ENCODE measurements at places on chromosomes 16 and 17.

DNA sequence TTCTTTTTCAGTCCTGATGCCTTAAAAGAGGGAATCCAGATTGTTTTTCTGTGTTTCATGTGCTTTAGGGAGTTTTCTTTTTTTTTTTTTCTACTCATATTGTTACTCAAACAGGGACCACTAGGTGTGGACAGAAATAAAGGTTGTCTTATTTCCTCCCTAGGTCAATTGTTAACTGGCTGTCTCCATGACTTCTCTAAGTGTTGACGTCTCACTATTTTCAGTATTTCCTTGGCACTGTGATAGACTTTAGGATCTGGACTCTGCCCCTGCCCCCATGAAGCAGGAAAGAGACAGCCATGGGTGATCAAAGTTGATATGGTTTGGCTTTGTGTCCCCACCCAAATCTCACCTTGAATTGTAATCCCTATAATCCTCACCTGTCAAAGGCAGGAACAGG, 73.7 kb downstream of the AKAP1 start:
- DNase-seq = no peak

DNA sequence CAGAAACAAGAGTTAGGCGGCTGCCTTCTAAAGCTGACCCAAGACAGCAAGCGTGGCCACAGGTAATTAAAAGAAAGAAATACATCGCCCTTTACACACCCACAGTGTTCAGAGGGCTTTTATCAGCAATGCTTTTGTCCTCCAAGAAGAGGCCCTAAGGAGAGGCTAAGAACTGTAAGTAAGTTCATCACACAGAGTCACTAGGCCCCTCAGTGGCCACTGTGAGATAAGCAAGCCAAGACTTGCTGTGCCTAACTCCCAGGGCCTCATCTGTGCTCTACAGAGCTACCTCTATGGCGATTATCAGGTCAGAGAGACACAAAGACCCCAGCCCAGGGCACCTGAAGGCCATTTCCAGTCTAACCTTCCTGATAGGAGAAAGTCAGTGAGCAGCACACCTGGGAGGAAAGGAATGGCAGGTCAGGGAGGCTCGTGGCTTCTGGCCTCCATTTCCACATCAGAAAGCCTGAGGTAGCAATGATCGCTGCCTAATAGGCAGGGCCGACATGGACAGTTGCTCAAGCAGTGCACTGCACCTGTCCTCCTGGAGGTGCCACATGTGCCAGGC, 545.2 kb upstream of the CDH11 start:
- no peak for DNase-seq

GRCh38 chr17:79778504-79779083, 646 bp downstream of the CBX2 start:
- DNase-seq = no peak

- DNase-seq = no peak
These were observed 984 bp downstream of the CENPV start for GRCh38 chr17:16352303-16352666.

DNA sequence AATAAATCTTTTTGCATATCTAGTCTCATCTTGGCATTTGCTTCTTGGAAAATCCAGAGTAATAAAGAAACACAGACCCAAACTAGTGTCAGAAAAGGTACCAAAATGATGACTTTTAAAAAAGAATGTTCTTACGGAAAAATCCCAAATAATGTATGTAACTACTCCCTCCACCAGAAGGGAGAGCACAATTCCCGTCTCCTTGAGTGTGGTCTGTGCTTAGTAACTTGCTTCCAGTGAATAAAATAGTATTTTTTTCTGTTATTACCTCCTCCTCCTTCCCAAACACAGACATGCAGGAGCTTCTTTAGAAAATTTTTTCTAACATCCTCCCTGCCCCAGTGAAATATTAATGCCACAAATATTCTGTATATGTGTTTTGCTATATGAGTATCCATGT, 358.1 kb downstream of the ZFHX3 start:
- DNase-seq = no peak

DNA sequence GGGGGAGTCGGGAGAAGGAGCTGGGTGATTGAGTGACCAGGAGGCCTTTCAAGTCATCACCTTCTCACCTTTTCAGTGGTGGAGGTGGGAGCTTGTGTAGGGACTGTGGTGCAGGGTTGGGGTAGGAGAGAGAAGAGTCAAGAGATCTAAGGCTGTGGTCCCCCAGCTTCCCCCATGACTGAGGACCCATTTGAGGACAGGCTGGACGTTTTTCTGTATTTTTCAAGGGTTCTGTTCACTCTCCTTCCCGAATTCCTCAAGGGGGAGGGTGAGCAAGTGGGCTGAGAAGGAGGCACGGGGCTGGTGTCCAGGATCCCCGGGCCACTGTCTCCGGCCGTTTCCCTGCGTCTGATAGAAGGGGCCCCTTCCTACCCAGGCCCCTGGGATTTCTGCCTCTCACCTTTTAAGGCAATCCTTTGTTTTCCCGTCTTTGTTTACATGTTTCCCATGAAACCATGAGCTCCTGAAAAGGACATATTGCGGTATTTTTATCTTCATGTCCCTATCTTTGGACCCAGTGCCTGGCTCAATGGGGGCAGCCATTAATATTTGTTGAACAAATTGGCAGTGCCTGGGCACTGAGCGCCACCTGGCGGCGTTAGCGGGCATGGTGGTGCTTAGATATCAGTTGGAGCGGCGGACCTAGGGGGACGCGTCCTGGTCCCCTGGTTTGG, 9.2 kb upstream of the CD300A start:
- DNase-seq = peak; percentile 61

- DNase-seq = no peak
These were observed 149.3 kb upstream of the KCNJ18 start for GRCh38 chr17:21542991-21543390.

GRCh38 chr16:48603647-48604376, 6.2 kb downstream of the N4BP1 start:
- no peak for DNase-seq

DNA sequence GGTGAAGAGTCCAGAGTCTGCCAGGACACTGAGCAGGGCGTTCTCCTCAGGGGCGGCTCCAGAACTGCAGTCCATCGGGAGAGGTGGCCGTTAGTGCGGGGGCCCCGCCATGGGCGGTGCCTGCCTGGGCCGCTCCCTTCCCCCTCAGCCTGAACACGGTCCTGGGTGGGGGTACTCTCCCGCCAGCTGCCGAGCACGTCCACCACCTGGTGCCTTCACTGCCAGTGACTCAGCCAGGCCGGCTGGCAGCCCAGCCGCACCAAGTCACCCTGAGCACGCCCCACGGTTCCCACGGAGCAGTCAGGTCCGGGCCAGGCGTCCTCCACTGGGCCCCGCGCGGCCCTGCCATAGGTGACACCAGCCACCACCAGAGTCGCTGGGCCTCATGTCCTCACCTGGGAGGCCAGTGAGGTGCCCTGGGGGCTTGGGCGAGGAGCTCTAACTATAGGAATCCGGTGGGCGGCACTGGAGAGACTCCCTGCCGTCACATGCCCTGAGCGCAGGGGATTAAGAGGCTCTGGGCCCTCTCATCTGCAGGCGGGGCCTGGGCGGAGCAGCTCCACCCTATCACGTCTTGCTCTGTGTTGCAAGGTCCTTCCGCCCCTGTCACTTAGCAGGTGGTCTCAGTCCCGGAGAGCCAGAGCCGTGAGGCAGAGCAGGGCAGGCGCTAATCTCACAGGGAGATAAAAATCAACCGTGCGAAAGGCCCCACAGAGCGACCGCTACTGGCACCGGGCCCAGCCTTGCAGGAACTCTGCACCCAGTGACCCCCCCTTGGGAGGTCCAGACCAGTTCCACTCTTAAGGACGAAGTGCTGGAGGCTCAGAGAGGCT, 14.3 kb downstream of the PIEZO1 start:
- DNase-seq = no peak

GRCh38 chr17:71748872-71749271, 371.9 kb upstream of the SOX9 start:
- no peak for DNase-seq

GRCh38 chr17:75288770-75289114, 491 bp downstream of the SLC25A19 start:
- peak; percentile 24 for DNase-seq

- no peak for DNase-seq
These were observed 2.6 kb downstream of the SHBG start for GRCh38 chr17:7632492-7632894.

GRCh38 chr17:46020023-46020761, 21.1 kb downstream of the STH start:
- DNase-seq = peak; percentile 30

- DNase-seq = peak; percentile 47
These were observed 37.7 kb downstream of the REXO5 start for GRCh38 chr16:20844054-20844453.

GRCh38 chr16:84277244-84277823, 17.3 kb upstream of the WFDC1 start:
- DNase-seq = peak; percentile 19

- DNase-seq = no peak
These were observed 1884.8 kb downstream of the TP53TG3F start for GRCh38 chr16:35344012-35344762.

- no peak for DNase-seq
These were observed 105.0 kb downstream of the TANGO6 start for GRCh38 chr16:68948230-68948910.

- DNase-seq = no peak
These were observed 44.4 kb downstream of the PPL start for GRCh38 chr16:4892361-4893102.

- DNase-seq = no peak
These were observed 8.6 kb downstream of the SYNGR3 start for GRCh38 chr16:1998360-1998835.

DNA sequence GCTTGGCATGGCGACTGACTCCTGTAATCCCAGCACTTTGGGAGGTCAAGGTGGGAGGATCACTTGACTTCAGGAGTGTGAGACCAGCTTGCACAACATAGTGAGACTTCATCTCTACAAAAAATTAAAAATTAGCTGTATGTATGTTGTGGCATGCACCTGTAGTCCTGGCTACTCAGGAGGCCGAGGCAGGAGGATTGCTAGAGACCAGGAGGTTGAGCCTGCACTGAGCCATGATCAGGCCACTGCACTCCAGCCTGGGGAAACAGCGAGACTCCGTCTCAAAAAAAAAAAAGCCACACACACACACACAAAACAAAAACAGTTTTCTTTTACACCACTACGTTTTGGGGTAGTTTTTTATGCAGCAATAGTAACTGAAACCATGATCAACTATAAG, 89.0 kb upstream of the DHX40 start:
- no peak for DNase-seq

GRCh38 chr16:48576927-48577326, 33.1 kb downstream of the N4BP1 start:
- no peak for DNase-seq

DNA sequence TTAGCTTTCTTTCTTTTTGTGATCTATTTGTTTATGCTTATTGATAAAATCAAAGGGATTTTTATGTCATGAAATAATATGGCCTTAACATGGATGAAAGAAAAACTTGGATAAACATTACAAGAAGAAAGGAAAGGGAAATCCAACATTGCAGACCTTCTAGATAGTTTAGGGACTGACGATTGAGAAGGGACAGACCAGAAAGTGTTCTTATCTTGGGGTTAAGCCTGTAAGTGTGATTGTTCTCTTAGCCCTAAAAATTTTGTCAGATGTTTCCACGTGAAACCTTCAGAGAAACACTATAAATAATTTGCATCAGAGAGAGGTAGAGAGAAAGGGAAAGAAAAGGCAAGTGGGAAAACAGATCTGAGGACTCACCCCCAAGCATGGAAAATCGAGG, 157.2 kb upstream of the AXIN2 start:
- no peak for DNase-seq

DNA sequence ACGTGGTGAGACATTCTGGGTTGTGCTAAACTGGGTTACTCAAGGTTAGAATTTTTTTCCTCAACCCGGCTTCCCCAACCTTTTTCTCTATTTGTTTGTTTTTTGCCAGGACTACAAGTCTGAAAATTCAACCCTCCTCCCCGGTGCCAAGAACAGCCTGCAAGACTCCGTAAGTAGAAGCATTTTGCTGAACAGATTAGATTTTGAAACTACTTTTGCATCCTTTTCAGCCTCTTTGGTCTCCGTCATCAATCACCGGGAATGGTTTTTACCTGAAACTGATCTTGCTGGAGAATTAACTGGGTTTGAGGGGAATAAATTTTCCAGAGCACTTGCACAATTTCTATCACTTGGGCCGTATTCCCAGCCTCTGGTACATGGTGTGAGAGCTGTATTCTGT, 501.2 kb upstream of the EEF2KMT start:
- no peak for DNase-seq

DNA sequence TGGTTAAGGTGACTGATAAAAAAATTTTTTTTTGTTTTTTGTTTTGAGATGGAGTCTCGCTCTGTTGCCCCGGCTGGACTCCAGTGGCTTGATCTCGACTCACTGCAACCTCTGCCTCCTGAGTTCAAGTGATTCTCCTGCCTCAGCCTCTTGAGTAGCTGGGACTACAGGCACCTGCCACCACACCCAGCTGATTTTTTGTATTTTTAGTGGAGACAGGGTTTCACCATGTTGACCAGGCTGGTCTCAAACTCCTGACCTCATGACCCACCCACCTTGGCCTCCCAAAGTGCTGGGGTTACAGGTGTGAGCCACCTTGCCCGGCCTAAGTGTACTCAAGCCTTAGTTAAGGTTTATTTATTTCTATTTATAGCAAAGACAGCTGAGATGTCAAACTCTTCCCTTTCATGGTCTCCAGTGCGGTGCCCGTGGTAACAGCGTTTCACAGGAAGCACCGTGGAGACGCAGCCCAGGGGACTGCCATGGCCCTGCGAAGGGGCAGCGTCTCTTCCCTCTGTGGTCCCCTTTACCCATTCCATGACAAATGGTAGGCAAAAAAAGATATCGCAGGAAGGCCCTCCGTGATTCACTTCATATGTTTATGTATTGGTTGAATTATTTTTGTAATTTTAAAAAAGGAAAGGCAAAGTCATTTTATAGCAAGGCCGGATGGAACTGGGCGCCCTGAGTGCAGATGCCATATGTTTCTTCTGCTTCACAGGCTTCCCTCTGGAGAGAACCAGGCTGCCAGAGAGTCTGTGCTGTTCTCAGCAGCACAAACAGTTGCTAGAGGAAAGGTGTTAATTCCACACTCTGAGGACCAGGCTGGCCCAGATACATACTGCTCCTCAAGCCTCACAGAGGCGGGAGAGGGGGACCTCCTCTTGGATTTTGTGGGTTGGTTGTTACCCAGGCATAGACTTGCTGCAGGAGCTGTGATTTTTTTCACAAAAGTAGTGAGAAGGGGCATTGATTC, 29.2 kb downstream of the DDX19A start:
- no peak for DNase-seq

DNA sequence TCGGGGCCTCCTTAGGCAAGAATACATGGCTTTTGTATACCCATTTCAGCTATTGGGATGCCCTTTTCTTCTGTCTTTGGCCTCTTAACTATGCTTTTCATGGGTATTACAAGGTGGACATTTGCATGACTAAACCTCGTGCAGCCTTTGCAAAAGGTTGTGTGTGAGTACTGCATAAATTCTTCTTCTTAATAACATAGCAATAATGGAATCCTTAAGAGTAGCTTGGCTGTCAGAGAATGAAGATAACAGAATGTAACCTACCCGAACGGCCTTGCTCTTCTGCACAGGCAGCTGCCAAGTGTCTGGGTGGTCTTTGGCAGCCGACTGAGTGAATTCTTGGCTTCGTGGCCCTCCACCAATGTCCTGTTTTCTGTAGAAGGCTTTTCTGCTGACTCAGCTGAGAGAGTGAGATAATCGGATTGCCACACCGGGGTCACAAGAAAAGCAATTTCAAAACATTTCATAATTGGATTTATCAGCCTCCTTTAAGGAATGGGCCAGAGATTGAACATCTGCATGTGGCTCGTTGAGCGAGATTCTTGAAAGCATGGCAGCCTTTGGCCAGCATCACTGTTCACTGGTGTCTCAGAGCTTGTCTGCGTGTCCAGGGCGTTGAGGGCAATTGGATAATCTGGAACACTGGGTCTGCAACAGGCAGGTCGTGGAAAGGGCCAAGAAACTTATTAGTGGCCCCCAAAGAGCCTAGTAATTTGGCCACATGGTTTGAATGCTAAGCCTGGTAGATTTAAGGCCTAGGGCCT, 13.4 kb downstream of the IRF8 start:
- DNase-seq = no peak

- no peak for DNase-seq
These were observed 204.9 kb downstream of the PRKCA start for GRCh38 chr17:66507103-66507923.

Measured in T-helper 2 cell (primary cell).